Type B pancreatic cell (in vitro differentiated cells): ENCODE measurements at places on chromosomes 16 and 17. TPM values are rescaled to one million over a fixed set of nuclear protein-coding genes. Genes with fewer than 3 reads are reported as not detected.

Gene ABCA8
- 0.43 and 4.7 TPM in 2 replicates for total RNA-seq

Gene PPP1R27
- total RNA-seq = not detected in 2 replicates

Gene OR1A2
- total RNA-seq = not detected in 2 replicates

DNA sequence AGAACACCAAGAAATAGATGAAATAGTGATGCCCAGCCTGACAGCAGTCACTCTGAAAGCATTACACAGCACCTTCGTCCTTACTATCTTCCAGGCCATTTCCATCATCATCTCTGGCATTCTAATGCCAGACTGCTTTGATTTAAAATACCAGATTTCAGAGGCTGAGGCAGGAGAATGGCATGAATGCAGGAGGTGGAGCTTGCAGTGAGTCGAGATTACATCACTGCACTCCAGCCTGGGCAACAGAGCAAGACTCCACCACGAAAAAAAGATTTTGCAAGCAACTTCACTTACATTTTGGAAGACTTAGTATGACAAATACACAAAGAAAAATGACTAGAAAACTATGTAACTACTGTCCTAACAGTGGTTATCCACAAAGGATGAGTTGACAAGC is 244.0 kb downstream of the CPPED1 start:
- DNase-seq = no peak

DNA sequence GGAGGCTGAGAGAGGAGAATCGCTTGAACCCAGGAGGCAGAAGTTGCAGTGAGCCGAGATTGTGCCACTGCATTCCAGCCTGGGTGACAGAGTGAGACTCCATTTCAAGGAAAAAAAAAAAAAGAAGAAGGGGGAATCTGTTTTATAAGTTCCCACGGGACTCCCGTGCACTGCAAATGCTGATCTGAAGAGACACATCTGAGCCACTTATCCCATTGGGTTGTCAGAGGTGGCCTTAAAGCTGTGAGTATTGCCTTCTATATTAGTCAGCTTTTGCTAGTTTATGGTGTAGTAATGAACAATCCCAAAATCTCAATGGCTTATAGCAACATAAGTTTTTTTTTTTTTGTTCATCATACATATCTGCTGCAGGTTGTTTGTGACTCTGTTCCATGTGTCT is 82.8 kb downstream of the MRM1 start:
- DNase-seq = no peak

- no peak for DNase-seq
Measured at GRCh38 chr16:84349862-84350684, 18.3 kb upstream of the ATP2C2 start.

- DNase-seq = no peak
Measured at GRCh38 chr16:57060323-57061083, 31.9 kb upstream of the CPNE2 start.

DNA sequence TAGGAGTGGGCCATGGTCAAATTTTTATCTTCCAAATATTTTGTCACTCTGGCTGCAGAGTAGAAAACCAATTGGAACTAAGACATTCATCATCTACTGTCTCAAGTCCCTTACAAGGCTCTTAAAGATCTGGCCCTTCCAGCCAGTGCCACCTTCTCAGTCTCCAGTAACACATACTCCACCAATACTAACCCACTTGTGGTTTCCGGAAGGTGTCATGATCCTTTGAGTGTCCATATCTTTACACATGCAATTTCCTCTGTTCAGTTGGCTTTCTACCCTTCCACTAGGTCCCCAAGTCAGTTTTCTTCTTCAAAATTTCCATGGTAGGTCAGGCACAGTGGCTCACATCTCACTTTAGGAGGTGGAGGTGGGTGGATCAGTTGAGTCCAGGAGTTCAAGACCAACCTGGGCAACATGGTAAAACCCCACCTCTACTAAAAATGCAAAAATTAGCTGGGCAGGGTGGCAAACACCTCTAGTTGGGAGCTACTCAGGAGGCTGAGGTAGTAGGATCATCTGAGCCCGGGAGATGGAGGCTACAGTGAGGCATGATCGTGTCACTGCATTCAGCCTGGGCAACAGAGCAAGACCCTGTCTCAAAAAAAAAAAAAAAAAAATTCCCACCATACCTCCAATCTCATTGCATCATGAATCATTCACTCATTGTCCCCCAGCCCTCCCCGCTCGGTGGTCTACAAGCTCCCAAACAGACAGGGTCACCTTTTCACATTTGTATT is 6.0 kb upstream of the GRB2 start:
- DNase-seq = no peak

DNA sequence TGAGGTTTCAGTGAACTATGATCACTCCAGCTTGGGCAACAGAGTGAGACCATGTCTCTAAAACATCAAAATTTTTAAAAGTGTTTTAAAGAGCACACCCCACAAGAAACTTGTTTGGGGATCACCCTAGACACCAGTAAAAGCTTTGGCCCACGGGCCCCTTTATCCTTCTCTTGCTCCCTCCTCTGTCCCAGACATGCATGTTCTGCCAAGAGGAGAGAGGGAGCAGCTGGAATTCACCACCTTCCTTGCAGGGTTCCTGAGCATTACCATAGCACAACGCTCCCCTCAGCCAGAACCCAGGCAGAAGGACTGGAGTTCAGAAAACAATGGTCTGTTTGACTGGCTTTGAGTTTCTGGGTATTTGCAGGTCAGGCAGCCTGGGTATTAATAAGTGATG is 214.3 kb upstream of the CDH5 start:
- DNase-seq = no peak

Gene TMEM92
- 1.6 and 1.8 TPM in 2 replicates for total RNA-seq

DNA sequence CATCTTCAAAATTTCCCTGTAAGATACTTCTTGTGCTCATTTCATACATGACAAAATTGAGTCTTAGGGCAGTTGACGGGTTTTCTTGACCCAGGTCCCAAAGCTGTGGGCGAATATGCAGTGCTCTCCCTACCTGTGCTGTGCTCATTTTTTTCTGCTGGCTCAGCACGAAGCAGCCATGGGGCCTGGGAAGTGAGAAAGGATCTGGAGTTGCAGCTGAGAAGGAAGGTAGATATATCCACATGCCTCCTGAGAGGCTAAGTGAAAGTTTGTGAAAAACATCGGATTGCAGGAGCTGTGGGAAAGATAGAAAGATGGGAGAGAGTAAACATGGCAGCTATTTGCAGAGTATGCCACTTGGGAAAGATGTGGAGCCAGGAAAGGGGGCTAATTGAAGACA is 42.9 kb upstream of the MON1B start:
- DNase-seq = no peak

DNA sequence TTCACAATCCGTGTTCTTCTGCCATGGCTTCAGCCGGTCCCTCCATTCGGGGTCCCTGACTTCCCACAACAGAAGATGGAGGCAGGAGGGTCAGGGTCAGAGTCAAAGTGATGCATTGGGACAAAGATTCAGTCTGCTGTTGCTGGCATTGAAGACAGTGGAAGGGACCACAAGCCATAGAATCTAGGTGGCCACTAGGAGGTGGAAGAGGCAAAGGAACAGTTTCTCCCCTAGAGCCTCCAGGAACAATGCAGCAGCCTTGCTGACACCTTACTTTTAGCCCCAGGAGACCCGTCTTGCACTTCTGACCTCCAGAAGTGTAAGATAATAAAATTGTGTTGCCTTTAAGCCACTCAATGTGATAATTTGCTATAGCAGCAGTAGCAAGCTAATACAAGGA is 55.9 kb downstream of the MFSD11 start:
- no peak for DNase-seq

Gene PDF
- 14.6 and 19.0 TPM in 2 replicates for total RNA-seq

- no peak for DNase-seq
Measured at GRCh38 chr16:52515068-52515671, 31.8 kb downstream of the TOX3 start.

Gene NOTUM
- 1.9 and 3.2 TPM in 2 replicates for total RNA-seq

Gene MYH1
- total RNA-seq = not detected in 2 replicates

GRCh38 chr17:80791758-80792284 is 199.8 kb upstream of the CHMP6 start:
- no peak for DNase-seq

Gene PLEKHH3
- 29.1 and 60.5 TPM in 2 replicates for total RNA-seq

GRCh38 chr16:11411059-11411550 is 65.8 kb downstream of the RMI2 start:
- no peak for DNase-seq

DNA sequence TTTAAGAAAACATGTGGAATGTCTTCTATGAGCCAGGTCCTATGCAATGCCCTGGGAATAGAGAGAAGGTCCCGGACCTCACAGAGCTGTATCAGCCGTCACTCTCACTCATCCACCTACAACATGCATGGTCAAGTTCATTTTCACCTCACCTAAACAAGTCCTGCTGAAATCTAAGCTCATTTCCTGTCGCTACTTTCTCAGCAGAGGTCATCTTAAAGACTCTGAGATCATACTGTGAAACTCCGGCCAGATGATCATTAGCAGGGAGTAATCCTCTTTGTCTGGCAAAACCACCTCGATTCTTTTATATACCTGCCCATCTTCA is 66.2 kb upstream of the LYRM9 start:
- no peak for DNase-seq

DNA sequence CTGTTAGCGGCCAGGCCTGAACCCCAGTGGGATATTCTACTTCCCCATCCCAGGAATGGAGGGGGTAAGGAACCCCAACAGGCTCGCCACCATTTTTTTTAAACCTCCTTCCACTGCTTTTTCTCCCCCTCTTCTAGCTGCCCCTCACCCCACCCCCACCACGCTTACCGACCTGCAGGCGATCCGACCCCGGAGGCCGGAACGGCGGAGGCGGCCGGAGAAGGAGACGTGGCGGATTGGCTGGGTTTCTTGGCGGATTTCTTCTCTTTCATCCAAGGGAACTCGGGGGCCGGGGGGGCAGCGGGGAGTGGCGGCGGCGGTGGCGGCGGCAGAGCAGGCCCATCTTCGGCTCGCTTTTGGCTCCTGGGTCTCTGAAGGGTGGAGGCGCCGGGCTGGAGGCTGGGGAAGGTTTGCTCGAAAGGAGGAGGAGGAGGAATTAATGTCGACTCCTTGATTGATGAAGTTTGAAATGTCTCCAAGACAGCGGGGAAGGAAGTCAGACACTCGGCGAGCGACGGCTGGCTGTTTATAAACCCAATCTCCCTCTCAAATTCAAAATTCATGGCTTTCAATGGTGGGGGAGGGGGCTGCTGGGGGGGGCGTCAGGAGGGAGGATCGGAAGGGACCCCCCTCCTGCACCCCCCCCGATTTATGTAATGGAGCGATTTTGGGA is 424 bp downstream of the HOXB2 start:
- peak; percentile 88 for DNase-seq
